ENCODE measurements at places on chromosomes 7 and 10.

- DNase-seq, result no peak
These were observed 97.3 kb downstream of the DNAH11 start for GRCh38 chr7:21640105-21640504.

DNA sequence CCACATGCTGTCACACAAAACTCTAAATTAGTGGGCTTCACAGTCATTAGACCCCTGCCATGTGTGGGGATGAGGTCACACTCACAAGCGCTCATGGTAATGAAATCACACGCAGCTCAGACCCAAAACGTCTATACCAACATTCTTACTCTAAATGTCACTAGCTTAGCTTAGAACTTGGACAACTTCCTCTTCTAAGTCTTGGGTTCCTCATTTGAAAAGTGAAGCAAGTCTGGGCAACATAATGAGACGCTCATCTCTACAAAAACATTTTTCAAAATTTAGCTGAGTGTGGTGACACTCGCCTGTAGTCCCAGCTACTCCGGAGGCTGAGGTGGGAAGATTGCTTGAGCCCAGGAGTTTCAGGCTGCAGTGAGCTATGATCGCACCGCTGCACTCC is 92.7 kb upstream of the MACROH2A2 start:
- DNase-seq, result no peak

- no peak for DNase-seq
These were observed 8.0 kb downstream of the HGF start for GRCh38 chr7:81761821-81762220.

GRCh38 chr7:124784879-124785818 is 19.6 kb upstream of the GPR37 start:
- peak; percentile 65 for DNase-seq

DNA sequence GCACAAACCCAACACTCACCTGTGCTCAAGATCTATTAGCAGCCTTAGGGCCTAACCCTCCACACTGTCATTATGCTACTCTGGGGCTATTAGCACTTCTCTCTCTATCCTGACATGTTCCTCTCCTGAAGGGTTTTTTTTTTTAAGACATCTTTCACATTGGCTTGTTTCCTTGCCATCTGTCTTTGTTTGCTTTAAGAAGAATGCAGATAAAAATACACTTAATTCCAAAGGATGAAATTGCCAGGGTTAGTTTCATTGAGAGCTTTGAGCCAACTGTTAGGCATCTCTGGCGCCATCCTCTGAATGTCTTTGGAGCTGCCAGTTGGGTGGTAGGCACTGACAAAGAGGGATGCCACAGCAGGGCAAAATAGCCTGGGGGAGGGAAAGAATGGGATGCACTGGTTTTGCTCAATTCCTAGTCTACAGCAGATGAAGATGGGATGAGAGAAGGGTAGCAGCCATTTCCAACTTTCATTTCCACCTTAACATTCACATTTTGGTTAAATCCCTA is 399.2 kb downstream of the SORCS1 start:
- no peak for DNase-seq

- DNase-seq, result no peak
These were observed 9.0 kb downstream of the ELMO1 start for GRCh38 chr7:37439653-37440026.

DNA sequence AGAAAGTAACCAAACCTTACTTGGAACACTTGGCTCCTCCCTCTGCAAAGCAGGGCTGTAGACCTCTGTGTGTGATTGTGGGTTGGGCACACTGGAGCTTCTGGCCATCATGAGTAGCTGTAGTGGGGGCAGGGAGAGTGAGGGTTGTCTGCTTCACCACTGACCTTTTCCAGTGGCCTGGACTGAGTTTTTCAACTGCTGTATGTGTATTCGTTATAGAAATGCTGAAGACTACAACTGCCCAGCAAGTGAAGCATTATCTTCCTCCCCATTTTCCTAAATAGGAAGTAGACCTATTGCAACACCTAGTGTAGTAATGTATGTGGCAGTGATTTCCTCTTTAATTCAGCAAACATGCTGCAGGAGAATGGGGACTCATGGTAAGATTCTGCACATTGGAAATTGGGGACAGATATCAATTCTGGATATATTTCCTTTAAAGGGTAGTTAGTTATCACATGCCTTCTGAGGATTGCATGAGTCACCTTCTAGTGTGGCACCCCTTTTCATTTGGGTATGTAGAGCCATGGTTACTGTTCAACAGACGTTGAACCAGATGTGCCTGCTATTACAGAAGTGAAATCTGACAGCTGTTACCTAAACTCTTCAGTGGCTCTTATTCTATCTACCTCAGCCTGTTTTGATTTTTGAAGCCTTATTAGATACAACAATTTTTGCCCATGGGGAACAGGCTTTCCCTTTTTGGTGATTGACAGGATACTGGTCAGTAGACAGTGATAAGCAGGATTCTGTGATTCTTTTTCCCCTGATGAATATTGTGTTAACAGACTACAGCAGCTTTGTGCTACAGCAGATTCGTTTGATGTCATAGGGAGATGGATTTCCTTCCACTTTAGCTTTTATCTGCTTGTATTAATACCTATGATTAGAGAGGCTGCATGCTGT is 130.9 kb downstream of the SND1 start:
- no peak for DNase-seq

DNA sequence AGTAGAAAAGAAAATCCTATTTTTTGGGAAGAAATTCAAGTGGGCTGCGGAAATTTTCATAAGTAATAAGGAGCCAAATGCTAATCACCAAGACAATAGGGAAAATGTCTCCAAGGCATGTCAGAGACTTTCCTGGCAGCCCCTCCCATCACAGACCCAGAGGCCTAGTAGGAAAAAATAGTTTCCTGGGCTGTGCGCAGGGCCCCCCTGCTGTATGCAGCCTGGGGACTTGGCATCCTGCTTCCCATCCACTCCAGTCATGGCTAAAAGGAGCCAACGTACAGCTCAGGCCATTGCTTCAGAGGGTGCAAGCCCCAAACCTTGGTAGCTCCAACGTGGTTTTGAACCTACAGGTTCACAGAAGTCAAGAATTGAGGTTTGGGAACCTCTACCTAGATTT is 12.8 kb upstream of the POT1 start:
- no peak for DNase-seq

GRCh38 chr7:147833557-147833956 is 757.0 kb upstream of the C7orf33 start:
- no peak for DNase-seq

- no peak for DNase-seq
These were observed 622 bp downstream of the DYNC1I1 start for GRCh38 chr7:95772771-95773581.

DNA sequence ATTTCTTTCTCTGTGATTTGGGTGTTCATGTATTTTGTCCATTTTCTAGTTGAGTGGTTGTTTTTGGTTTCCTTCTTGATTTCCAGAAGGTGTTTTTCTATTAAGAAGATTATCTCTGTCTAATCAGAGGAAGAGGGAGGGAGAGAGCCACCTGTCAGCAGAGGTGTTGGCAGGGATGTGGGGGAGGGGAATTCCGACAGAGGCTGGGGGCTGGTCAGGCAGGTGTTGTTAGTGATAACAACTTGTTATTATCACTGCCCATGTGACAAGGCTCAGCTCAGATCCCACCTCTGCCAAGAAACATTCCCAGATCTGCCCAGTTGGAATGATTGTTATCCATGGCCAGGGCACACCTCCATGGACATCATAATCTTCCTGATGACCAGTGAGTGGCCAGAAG is 293.4 kb downstream of the GFRA1 start:
- no peak for DNase-seq

DNA sequence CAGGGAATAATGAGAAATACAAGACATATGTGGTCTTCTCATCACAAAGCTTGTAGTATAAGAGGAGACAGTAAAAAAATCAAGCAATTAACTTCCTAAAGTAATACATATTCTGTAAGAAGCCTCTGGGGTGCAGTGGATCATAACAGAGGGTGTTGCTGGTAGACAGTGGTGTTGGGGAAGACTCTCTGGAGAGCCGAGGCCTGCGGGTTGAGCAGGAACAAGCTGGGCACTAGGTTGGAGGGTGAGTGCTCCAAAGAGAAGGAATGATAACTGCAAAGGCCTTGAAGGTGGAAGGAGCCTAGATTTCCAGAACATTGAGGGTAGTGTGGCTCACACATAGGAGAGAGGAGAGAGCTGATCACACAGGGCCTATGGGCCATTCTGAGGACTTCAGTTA is 1.5 kb downstream of the GIMAP4 start:
- no peak for DNase-seq

- no peak for DNase-seq
These were observed 2.2 kb upstream of the C10orf95 start for GRCh38 chr10:102453502-102453901.

- no peak for DNase-seq
These were observed 45.8 kb downstream of the MKX start for GRCh38 chr10:27699776-27700175.

DNA sequence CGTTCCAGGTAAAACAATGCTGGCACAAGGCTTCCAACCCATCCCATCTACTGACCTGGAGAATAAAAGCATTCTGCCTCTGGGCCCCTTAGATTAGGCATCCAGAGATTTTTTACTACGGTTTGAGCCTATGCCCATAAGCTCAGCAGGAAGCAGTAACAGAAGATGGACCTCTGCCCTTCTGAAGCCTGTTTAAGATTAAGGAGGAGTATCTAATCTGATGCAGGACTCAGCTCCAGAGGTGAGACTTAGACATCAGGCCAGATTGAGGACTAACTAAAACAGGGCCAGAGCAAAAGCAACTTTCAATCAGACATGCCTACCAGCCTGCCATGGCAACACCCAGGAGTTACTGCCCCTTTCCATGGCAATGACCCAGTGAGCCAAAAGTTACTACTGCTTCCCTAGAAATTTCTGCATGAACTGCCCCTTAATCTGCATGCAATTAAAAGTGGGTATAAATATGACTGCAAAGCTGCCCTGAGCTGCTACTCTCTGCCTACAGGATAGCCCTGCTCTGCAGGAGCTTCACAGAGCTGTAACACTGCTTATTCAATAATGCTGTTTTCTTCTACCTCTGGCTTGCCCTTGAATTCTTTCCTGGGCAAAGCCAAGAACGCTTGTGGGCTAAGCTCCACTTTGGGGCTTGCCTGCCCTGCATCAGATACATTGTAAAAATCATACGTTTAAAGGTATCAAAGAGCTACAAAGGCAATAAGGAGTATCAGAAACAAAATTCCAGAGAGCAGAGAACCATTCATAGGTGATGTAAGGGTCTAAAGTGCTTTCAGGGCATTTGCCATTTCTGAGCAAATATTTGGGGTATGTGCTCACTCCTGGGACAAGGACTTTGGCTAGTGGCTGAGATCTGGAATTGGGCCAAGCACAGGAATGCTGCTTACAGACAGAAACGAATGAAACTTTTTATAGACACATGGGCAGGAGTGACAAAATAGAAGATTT is 25.0 kb upstream of the CNNM1 start:
- no peak for DNase-seq

GRCh38 chr10:110619514-110620397 is 24.4 kb upstream of the RBM20 start:
- no peak for DNase-seq

DNA sequence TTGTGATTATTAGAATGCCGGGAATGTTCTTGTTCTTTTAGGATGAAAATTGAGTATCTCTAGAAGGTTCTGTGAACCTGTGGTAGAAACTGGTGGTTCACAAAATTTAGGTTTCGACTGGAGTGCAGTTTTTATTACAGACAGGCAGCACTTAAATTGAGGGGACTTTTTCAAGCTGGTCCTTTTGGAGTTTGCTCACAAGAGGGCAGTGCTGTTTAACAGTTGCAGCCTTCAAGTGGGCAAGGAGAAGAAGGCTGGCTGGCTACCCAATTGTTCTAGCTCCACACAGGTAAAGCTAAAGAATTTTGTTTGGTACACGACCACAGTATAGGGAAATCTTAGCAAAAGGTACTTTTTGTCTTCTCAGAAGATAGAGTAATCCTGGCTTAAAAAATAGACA is 233.6 kb downstream of the SNX13 start:
- DNase-seq, result peak; percentile 11

- DNase-seq, result no peak
These were observed 1.6 kb downstream of the P4HA1 start for GRCh38 chr10:73094986-73095480.

- DNase-seq, result no peak
These were observed 759 bp downstream of the NUDT1 start for GRCh38 chr7:2242541-2243429.

DNA sequence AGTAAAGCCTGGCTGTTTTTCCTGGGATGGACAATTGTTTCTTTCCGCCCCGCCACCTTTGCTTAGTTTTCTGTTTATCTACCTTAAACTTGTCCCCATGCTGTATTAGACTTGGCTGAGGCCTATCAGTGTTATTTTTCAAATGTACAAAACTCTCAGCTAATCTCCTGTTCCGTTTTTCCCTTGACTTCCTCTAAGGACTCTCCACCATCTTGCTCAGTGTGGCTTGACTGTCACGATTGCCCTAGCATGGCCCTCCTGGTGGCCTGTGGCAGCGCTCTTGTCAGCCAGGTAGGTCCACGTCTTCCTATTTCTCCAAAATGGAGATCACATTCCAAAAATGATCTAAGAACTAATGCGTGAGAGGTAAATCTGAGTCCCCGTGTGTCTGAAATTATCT is 36.7 kb downstream of the BAIAP2L1 start:
- no peak for DNase-seq

DNA sequence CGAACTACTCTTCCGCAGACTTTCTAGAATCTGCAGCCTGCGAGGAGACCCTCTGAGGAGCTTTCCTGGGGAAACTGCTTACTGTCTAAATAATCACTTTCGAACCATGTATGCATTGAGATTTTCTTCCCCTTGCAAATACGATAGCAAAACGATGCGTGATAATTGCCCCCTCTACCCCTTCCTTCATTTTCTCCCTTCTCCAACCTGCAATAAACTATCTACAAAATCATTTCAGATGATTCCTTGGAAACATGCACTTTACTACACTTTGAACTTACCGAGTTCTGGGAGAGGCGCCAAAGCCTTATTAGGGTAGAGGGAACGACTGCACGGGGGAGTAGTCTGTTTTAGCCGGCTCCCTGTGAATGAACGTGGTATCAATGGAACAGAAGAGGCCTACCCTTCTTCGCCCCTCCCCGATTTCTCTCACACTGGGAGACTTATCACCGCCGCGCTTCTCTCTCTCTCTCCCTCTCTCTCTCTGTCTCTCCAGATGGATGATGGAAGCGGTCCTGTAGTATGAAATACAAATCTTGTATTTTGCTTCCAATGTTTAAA is at the start of gene FGFBP3:
Gene FGFBP3 (minus strand): TSS at position 370 of the 561 bp plus-strand sequence. CDS start 517 bp downstream, outside the sequence.
- DNase-seq, result peak; percentile 53

GRCh38 chr10:89645742-89646172 is 715 bp upstream of the PANK1 start:
- peak; percentile 15 for DNase-seq

DNA sequence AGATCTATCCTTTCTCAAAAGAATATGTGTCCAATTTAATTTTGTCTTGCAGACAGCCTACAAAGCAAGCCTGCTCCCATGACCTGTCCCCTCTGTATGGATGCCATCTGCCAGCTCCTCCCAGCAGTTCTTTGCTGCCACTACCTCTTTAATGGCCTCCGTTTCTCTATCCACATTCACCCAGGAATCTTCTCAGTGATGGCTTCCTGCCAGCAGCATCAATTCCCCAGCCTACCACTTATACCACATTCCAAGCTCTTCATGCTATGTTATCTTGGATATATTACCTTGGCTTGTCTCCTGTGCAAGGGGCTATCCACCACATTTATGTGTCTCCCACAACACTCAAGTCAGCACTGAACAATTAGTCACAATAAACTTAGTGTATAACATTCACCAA is 133.2 kb downstream of the VPS50 start:
- DNase-seq, result no peak

Data from NCI-H526 treated with DMSO at 0.1 percent for 48 hours (cell line).